Mesenteric fat pad (tissue), 1 donor: ENCODE measurements at places on chromosomes 6 and 20.

DNA sequence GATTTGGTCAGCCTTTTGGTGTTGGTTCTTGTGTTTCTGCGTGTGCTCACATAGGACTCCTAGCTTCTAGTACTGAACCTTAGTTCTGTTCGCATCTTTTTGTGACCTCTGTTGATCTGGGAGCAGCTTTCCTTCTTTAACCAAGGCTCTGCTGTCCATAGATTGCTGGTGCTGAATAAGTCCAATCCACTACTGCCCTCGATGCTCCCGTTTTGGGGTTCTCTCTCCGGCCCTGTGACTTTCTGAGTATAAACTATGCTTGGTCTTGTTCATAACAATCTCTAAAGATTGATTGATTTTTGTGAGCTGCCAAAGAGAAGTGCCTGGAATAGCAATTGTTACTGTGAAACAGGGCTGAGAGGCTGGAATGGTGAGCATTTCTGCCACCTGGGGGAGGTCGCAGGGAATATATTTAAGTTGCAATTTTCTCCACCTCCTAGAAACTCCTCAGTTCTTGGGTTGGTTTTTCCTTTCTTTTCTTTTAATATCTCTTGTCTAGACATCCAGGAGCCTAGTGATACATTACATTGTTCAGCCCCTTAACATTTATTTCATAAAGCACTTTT lies 422.9 kb upstream of the CHD6 start:
- DNase-seq: no peak

- DNase-seq: no peak
Measured at GRCh38 chr20:3283222-3283820, 44.3 kb upstream of the SLC4A11 start.

DNA sequence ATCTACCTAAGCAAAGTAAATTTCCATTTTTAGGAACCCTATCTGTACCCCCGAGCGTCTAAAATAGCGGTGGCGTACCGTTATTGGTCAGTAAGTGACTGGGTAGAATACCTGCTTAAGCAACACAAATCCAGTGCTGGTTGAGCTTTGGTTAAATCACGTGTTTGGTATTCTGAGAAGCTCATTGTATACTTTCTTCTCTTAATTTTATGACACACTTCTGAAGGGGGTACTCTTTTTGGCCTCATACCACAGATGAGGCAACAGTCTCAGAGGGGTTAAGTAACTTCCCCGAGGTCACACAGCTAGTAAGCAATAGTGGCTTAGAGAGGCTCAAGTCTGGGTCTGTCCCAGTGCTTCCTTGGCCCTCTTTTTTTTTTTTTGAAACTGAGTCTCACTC lies 151.2 kb downstream of the TFAP2C start:
- DNase-seq: no peak

- no peak for DNase-seq
Measured at GRCh38 chr6:7541175-7542064, at the start of gene DSP. DSP (plus strand) TSS chr6:7541671; CDS start chr6:7541916, 245 bp downstream.

DNA sequence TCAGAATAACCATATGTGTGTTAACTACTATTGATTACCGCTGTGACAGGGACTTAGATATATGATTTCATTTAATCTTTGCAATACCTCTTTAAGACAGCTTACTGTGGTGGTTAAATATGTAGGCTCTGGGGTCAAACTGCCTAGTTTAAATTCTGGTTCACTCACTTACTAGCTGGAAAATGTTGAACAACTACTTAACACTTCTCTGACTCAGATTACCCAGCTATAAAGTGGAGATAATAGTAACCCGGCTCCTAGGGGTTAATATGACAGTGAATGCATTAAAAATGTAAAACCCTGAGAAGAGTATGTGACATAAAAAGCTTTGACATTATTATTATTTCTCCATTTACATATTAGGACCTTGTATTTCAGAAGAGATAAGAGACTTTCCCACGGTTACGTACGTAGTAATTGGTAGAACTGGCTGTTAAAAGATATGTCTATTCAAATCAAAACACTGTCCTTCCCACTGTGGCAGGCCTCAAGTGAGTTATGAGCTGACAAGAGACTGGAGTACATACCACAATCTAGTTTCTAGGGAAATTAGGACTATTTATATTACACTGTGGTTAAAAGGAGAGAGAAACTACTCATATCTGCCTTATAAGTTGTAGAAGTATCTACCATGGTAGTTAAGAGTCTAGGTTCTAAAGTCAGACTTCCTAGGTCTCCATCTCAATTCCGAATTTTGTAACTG lies 4.4 kb upstream of the PLCB1 start:
- DNase-seq: no peak

DNA sequence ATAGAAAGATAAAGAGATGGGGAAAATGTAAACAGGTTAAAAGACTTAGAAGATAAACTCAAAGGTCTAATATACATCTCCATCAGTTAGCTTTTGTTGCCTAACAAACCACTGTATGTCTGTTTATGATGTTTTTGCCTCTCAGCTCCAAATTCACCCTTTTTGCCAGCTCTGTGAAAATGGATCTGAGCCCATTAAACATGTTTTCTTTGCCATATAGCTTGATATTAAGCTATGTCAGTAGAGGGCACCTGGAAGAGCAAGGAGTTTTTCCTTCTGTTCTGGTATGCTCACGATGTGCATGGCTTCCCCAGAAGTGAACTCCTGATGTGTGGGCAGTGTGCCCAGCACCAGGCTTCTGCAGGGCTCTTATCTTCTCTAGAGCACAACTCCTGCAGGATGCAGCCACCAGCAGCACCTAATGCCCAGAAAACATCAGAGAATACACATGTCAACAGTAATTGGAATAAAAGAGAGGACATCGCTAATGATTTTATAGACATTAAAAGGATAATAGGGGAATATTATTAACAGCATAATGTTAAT lies 14.6 kb upstream of the SNX9 start:
- DNase-seq: no peak

DNA sequence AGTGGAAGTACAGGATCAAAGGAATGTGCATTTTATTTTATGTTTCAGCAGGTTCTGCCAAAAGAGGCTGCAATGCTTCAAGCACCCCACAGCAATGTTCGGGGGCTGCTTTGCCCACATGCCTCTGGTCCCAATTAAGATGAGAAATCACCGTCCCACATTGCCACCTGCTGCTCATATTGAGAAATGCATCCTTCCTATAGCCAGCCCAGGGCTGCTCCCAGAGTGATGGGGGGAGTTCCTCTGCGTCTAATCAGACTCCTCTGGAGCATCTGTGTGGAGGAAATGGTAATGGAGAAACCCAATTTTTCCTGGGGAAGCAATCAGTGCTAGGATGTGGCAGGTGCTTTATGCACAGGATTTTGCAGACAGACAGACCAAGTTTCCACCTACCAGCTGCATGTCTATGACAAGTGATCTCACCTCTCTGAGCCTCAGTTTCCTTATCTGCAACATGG lies 33.7 kb downstream of the PTGIS start:
- DNase-seq: no peak
